NCI-H2029 (cell line): ENCODE measurements at places on chromosomes 13 and 19.

DNA sequence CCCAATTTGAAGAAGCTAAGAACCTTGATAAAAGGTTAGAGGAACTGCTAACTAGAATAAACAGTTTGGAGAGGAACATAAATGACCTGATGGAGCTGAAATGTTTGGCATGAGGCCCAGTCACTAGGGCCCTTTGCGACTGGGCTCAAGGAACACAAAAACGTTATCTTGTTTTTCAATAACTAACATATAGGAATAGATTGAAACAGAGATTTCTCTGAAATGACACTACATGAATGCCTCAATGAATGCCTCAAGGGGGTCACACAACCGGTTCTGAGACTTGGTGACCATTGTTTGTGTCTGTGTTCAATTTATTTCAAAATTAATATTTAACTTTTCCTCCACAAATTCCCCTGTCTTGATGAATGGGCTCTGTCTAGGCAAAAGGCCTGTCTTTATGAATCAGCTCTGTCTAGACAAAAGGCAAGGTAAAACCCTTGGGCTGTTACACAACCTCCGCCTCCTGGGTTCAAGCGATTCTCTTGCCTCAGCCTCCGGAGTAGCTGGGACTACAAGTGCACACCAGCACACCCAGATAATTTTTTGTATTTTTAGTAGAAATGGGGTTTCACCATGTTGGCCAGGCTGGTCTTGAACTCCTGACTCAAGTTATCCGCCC is 932 bp upstream of the ZNF486 start:
- no peak for DNase-seq

- DNase-seq = no peak
Observed at GRCh38 chr13:75801388-75801945, 165.3 kb downstream of the LMO7 start.

- DNase-seq = no peak
Observed at GRCh38 chr13:34672631-34673030, 269.4 kb upstream of the NBEA start.

GRCh38 chr13:98488736-98489135 is 88.2 kb downstream of the STK24 start:
- no peak for DNase-seq

GRCh38 chr13:61111529-61111928 is 304.1 kb downstream of the PCDH20 start:
- DNase-seq = no peak

DNA sequence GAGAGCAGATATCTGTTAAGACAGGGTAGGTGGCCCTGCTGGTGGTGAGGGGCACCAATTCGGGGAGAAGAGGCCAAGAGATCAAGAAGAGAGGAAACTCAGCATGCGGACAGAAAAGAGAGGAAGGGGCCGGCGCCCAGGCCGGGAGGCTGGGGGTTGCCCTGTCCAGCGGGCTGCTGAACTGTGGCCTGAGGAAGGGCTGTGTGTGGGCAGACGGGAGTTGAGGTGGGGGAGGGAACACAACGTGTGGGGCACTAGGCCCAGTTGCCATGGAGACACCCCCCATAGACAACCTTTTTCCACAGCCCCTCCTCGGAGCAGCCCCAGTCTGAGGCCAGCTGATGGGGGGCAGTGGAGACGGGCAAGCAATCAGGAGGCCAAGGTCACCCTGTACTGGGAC is 2.5 kb upstream of the CACNG8 start:
- no peak for DNase-seq

DNA sequence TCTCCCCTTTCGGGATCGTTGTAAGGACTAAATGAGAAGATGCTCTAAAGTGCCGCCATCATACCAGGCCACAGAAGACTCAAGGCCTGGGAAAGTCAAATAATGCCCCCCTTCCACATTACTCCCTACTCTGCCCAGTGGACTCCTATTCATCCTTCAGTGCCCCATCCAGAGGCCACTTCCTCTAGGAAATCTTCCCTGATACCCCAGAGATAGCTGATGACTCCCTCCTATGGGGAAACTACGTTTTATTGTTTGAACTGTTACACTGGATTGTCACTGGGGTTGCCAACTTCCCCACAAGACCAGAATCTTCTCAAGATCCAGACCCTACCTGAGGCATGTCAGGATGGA is 14.2 kb downstream of the MEIS3 start:
- no peak for DNase-seq

GRCh38 chr13:54034047-54034446 is 1005.4 kb downstream of the OLFM4 start:
- DNase-seq = no peak

DNA sequence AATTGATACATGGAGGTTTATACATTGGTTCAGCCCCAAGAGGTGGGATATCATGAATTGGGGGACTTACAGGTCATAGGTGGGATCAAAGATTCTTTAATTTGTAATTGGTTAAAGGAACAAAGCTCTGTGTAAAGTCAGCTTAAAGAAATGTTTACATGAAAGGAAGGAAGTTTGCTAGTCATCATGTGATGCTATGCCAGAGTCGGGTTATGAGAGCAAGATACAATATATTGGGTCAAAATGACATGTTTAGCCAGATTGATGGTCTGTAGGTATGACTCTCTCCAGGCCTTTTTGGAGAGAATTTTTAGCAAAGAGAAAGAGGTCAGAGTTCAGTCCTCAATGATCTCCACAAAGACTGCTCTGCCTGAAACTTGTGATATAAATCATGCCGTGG is 5.3 kb upstream of the CYSLTR2 start:
- DNase-seq = no peak

- no peak for DNase-seq
Observed at GRCh38 chr19:35011737-35012682, 11.9 kb downstream of the GRAMD1A start.

- no peak for DNase-seq
Observed at GRCh38 chr13:33174931-33175330, 110.6 kb downstream of the STARD13 start.

DNA sequence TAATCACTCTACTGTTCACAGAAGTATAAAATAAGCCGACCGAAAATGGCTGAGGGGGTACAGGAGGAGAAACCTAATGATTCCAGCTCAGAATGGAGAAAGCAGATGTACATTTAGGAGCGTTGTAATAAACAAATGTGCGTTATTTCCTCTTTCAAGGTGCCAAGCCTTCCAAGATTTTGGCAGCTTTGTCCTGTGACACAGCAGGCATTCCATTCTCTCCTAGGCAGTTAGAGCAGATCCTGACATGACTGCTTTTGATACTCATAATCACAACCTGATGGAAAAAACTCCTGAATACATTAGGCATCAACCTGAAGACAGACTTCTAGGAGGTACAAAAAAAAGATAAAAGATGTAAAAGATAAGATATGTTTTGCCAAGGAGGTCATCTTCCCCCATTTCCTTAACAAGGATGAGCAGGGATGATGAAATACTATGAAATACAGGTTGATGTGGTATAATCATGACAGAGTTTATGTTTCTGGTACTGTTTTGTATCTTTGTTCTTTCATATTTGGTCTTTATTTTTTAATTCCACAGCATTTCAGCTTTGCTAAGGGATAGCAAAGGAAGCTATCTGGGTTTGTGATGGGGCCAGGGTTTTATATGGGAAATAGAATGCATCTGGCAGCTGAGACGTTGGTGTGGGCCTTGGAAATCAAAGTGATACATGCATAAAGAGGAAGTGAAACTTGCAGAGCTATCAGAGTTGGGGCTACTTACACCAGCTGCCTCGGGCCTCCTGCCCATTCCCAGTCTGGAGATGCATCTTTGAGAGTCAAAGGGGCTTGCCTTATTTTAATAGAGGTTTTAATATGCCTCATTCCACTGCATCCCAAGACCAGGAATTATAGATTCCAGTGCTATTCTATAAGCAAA is 222.5 kb downstream of the OXGR1 start:
- no peak for DNase-seq

GRCh38 chr19:55228015-55228391 is 560 bp downstream of the TMEM86B start:
- no peak for DNase-seq

GRCh38 chr13:75518439-75519088 is 19.1 kb downstream of the COMMD6 start:
- no peak for DNase-seq

- DNase-seq = no peak
Observed at GRCh38 chr19:39319892-39320248, 793 bp downstream of the LRFN1 start.

- no peak for DNase-seq
Observed at GRCh38 chr19:46065486-46066071, 24.8 kb upstream of the IGFL4 start.

DNA sequence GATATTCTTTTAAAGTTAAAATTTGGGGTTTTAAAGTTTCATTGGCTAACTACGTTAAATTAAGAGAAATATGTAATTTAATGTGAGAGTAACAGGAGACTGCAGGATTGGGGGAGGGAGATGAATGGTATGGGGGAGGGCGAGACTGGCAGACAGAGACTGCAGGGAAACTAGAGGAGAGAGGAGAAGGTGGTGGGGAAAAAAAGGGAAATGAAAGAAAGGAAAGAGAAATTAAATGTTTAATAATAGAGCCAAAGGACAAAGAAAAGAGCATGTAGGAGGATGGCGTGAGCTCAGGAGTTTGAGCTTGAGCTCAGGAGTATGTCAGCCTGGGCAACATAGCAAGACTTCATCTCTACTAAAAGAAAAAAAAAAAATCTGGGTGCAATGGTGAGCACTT is 115.9 kb downstream of the RFC3 start:
- DNase-seq = no peak

DNA sequence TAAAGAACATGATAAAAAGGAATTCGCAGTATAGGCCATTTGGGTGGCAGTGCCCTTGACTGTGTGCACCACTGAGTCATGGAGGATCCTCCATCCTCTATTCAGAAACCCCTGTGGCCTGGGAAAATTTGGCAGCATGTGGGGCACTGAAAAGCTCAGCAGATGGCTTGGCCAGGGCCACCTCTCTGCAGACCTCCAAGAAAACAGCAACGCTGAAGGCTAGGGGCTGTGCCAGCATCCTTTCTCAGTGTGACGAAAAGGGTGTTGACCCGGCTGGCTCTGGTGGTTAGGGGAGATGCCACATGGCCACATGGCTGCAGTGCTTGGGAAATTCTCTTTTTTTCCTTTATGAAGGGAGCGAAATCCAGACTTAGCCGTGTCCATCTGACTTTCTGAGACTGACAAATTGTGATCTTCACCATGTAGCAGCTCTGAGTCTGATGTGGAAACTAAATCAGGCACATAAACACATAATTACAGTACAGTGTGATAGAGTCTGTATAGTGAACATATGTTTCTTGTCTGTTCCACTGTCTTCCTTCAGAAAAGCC is 178.0 kb downstream of the KCTD12 start:
- DNase-seq = no peak

DNA sequence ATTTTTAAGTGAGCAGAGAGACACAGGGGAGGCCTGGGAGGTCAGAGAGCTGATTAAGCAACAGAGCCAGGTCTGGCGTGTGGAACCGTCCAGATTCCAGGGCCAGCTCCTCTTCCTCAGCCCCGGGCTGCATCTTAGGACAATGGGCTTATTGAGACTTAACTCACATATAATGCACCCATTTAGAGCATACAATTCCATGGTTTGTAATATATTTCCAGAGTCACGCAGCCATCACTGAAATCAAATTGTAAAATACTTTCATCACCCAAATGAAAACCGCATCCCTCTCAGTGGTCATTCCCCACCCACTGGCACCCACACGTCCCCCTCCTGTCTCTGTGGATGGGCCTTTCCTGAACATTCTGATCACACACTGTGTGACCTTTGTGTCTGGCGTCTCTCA is 2.1 kb upstream of the HMG20B start:
- no peak for DNase-seq

- no peak for DNase-seq
Observed at GRCh38 chr13:113874579-113875428, 10.9 kb upstream of the GAS6 start.

DNA sequence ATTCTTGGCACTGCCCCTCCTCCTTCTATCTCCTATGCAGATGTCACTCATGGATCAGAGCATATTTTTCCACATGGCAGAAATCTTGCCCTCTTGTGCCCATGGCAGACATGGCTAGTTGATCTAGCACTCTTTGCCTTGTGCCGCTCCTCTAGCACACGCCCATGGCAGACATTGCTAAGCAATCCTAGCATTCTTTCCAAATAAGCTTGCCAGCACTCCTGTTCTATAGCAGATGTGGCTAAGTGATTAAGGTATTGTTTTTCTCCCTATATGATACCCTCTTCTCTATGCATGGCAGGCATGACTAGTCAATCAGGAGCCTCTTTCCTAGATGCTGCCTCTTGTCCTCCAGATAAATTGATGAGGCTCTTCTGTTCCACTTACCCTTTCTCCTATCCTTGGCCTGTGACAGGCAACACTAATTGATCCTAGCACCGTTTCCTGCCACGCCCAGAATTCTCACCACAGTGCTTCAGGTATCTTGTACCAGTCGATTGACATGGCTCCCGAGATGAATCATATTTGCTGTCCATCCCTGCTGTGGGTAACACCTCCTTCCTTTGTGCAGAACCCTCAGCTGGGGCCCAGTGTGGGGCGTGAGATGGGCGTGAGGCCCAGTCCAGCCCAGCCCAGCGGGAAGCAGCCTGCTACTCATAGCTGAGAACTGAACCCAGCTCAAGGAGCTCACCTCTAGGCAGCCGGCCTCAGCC is 26.9 kb downstream of the TMED1 start:
- DNase-seq = no peak

GRCh38 chr13:92807353-92807752 is 419.3 kb upstream of the GPC6 start:
- DNase-seq = no peak

DNA sequence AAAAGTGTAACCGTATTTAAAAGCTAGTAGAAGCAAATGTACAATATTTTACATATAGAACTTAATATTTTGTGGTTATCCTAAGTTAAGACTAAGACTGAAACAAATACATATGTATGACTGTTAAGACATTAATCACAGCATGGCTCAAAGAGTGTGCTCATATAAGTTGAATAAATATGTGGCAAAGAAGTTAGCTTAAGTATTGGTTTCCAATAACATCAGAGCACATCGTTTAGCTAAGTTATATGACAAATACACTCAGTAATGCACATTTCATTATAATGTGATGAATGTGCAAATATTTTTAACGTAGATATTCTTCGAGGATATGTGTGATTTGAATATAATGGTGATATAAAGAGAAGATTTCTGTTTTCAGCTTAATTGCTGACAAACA is 253.8 kb downstream of the SLITRK5 start:
- no peak for DNase-seq

DNA sequence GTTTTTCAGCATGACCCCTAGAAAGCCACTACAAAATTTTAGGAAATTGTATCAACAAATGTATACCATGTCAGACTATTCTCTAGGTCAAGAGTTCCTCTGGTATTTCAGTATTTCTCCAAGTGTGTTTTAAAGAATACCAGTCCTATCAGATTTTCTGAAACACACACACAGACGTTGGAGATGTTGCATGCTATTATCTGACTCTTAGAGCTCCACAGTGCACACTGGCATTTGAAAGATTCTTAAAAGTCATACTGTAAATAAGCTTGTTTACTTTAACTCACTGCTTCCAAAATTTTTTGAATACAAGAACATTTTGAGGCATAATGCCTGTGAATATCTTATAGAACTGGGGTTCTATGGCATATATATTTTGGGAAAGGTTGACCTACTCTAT is 33.8 kb upstream of the VWA8 start:
- no peak for DNase-seq

GRCh38 chr19:51822325-51822724 is 27.4 kb downstream of the FPR3 start:
- no peak for DNase-seq
